A549 treated with ZK216348 at 1 μM for 4 hours (cell line): ENCODE measurements at places on chromosomes 6 and 20. TPM values are rescaled to one million over a fixed set of nuclear protein-coding genes. Genes with fewer than 3 reads are reported as not detected.

The BANF2 gene
- not detected in 5 replicates for total RNA-seq

The NSFL1C gene
- 111 to 129 TPM (median 114 TPM) in 5 replicates for total RNA-seq

The CEP162 gene
- 1.2 to 3.0 TPM (median 1.7 TPM) in 5 replicates for total RNA-seq

The HDGFL1 gene
- not detected in 5 replicates for total RNA-seq

The HLA-DOB gene
- 0.16 to 0.23 TPM in 2 of 5 replicates, not detected in the others for total RNA-seq

The TOX2 gene
- 8.6 to 13.1 TPM (median 11.3 TPM) in 5 replicates for total RNA-seq

The TMEM170B gene
- total RNA-seq = 0.25 to 0.86 TPM (median 0.73 TPM) in 5 replicates

The TRIM38 gene
- total RNA-seq = 1.5 to 2.1 TPM (median 1.7 TPM) in 5 replicates

The CTSZ gene
- 131 to 201 TPM (median 187 TPM) in 5 replicates for total RNA-seq

The PTK6 gene
- total RNA-seq = 2.4 to 4.1 TPM (median 3.6 TPM) in 5 replicates

The ZNF831 gene
- not detected in 5 replicates for total RNA-seq

The B3GALT4 gene
- 0.47 to 1.1 TPM (median 0.66 TPM) in 5 replicates for total RNA-seq

The RWDD2A gene
- total RNA-seq = 1.2 to 2.2 TPM (median 1.5 TPM) in 5 replicates

The NHSL1 gene
- 1.7 to 4.3 TPM (median 3.8 TPM) in 5 replicates for total RNA-seq

The PRRT1 gene
- total RNA-seq = 0.47 to 0.95 TPM (median 0.68 TPM) in 5 replicates

The ANKRD6 gene
- total RNA-seq = 1.7 to 2.2 TPM (median 1.9 TPM) in 5 replicates

The LIN28B gene
- total RNA-seq = 0.81 to 1.8 TPM (median 1.6 TPM) in 5 replicates

The B3GAT2 gene
- total RNA-seq = 0.02 to 0.05 TPM in 2 of 5 replicates, not detected in the others

The ASIP gene
- not detected in 5 replicates for total RNA-seq

The ATG5 gene
- 19.0 to 32.3 TPM (median 24.0 TPM) in 5 replicates for total RNA-seq

The PDYN gene
- not detected in 5 replicates for total RNA-seq

The BHLHE23 gene
- not detected in 5 replicates for total RNA-seq

The ARFGEF2 gene
- total RNA-seq = 9.1 to 16.5 TPM (median 14.1 TPM) in 5 replicates

The WFDC5 gene
- not detected in 5 replicates for total RNA-seq

The SLC32A1 gene
- not detected in 5 replicates for total RNA-seq

The BMP5 gene
- total RNA-seq = not detected in 5 replicates

The MUC21 gene
- 0.05 TPM in 1 of 5 replicates, not detected in the others for total RNA-seq

The HLA-DOA gene
- not detected in 5 replicates for total RNA-seq

The PTPRT gene
- total RNA-seq = not detected in 5 replicates

The IFT52 gene
- total RNA-seq = 25.4 to 35.6 TPM (median 30.3 TPM) in 5 replicates

The STMN3 gene
- 5.8 to 10.6 TPM (median 10.1 TPM) in 5 replicates for total RNA-seq

The MYO6 gene
- 6.5 to 10.5 TPM (median 8.9 TPM) in 5 replicates for total RNA-seq

The SGK2 gene
- total RNA-seq = 5.9 to 8.3 TPM (median 7.4 TPM) in 5 replicates

The ADGB gene
- total RNA-seq = not detected in 5 replicates

The OR2B2 gene
- not detected in 5 replicates for total RNA-seq

The PRL gene
- total RNA-seq = not detected in 5 replicates
